NCI-H1694 (cell line): ENCODE measurements at places on chromosomes 4 and X.

- no peak for DNase-seq
Observed at GRCh38 chr4:156247470-156247869, 293.8 kb upstream of the CTSO start.

- DNase-seq: no peak
Observed at GRCh38 chrX:140504371-140505324, at the start of gene SOX3. Gene SOX3, minus strand, starts transcription at chrX:140505069. Its CDS starts 9 bp downstream, at chrX:140505060.

DNA sequence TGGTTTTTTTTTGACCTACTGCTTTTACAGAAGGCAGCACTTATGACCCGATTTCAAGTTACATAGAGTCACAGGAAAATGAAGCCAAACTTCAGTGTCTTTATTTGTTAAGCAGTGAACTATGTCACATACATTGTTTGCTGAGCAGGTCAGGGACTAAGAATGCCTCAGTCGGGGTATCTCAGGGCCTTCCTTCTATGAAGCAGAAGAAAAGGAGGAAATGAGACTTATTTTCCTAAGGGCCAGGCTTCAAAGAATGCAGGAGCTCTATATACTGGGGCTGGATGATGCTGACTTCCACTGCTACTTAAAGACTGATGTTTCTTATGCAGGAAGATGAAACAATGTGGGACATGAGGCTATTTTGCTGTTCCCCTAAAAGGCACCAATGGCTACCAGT lies 558.4 kb upstream of the IGFBP7 start:
- no peak for DNase-seq

GRCh38 chrX:31708116-31708515 lies 636.3 kb upstream of the FTHL17 start:
- DNase-seq: no peak

GRCh38 chr4:142353149-142353738 lies 492.9 kb downstream of the INPP4B start:
- peak; percentile 11 for DNase-seq

DNA sequence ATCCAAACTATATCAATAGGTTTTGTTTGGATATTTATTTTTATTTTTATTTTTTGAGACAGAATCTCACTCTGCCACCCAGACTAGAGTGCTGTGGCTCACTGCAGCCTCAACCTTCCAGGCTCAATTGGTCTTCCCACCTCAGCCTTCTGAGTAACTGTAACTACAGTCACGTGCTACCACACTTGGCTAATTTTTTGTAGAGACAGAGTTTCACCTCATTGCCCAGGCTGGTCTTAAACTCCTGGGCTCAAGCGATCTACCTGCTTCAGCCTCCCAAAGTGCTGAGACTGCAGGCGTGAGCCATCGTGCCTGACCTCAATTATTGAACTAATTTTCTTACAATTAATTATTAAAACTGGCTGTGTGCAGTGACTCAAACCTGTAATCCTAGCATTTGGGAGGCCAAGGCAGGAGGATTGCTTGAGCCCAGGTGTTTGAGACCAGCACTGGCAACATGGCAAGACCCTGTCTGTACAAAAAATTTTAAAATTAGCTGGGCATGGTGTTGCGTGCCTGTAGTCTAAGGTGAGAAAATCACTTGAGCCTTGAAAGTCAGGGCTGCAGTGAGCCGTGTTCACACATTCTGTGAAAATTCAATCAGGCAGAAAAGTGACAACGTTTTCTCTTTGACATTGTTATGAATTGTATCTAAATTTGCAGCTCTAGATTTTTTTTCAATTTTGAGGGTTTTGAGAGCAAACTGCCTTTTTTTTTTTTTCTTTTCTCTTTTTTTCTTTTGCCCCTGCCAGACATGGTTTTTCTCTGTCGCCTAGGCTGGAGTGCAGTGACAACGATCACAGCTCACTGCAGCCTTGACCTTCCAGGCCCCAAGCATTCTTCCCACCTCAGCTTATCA lies 66.0 kb downstream of the UBE2K start:
- DNase-seq: no peak

DNA sequence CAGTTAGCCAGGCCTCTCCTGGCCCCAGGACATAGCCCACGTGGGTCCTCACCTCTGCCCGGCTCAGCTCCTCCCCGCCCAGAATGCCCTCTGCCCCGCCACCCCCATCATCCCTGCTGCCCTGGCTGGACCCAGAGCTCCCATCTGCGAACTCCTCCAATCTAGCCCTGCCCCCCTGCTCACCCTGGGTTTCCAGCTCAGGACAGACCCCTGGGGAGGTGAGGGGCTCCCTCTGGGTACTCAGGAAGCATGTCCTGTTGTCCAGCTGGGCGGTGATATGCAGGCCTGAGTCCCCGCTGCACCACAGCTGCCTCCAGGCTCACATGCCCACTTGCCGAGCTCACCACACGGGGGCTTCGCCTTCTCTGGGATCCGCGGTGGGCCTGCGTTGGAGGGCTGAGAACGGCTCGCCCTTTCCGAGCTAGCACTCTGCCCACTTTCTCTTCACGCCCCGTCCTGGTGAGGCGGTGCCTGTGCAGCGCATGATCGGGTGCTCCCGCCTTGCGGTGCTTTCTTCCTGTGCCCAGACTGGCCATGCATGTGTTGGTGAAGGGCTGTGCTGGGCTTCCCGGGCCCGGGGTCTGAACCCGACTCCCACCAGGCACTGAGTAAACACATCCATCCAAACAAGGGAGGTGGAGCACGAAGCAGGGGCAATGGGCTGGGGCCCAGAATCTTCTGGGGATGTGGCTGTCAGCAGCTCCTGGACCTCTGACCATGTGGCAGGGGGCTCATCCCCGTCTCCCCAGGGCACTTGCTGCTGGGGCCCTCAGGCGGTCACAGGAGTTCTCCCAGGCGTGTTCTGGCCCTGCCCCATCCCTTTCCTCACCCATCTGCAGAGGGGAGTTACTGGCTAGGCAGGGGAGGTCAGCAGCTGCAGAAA lies 74.3 kb downstream of the RGS12 start:
- no peak for DNase-seq

- DNase-seq: no peak
Observed at GRCh38 chrX:108359806-108360602, 78.2 kb downstream of the COL4A6 start.

- peak; percentile 30 for DNase-seq
Observed at GRCh38 chrX:149631234-149632165, at the start of gene TMEM185A. Gene TMEM185A, minus strand, starts transcription at chrX:149631792. Its CDS starts 212 bp downstream, at chrX:149631580.

DNA sequence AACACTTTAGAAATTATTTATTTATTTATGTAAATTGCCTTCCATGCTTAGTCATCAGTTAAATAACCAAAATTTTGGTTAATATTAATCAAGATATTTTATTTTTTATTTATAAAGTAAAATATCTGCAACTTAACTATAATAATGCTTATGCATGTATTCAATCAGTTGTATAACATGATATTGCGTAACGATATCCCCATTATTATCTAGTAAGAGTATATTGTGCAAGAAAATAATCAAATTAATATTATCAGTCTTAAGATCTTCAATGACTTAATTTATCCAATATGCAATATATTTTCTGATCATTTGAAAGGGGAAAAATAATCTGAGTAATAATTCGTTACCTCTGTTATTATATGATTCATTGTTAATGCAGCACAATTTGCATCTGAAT lies 596.7 kb downstream of the GABRG1 start:
- no peak for DNase-seq

DNA sequence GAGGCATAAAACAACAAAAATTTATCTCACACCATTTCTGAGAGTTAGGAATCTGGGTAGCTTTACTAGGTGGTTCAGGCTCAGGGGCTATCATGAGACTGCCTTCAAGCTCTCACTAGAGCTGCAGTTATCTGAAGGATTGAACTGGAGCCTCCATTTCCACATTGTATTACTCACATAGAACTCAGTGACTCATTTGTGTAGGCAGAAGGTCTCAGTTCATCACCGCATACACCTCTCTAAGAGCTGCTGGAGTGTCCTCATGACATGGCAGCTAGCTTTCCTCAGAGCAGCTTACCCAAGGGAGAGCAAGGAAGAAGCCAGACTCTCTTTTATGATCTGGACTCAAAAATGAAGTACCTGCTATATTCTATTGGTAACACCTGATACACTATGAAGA lies 389.2 kb downstream of the IQCM start:
- DNase-seq: no peak

- peak; percentile 19 for DNase-seq
Observed at GRCh38 chr4:70651864-70652506, 14.3 kb downstream of the JCHAIN start.

DNA sequence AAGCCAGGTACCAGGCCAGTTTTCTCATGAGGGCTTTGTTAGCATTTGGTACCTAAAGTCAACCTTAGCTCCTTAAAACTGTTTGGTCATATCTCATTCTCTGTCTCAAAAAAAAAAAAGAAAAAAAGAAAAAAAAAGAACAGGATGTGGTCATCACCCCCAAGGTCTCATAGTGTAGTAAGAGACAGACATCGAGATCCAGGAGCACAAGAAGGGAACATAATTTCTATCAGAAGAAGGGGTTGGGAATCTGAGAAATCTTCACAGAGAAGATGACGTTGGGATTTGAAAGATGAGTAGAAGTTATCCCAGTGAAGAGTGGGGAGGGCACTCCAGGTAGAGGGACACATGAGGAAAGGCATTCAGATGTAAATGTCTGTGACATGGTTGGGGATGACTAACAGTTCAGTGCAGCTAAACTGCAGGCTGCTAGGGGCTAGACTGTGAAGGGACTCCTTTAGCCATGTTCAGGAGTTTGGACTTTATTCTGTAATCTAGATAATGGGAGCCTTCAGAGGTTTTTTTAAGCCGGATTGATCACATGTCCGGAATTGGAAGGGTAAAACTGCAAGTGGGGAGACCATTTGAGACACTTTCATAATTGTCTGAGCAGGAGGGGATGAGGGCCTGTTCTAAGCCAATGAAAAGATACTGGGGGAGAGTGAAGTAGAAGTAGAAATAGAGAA lies 26.9 kb upstream of the GJB1 start:
- DNase-seq: no peak

- DNase-seq: no peak
Observed at GRCh38 chrX:13703589-13703988, 14.7 kb downstream of the RAB9A start.

DNA sequence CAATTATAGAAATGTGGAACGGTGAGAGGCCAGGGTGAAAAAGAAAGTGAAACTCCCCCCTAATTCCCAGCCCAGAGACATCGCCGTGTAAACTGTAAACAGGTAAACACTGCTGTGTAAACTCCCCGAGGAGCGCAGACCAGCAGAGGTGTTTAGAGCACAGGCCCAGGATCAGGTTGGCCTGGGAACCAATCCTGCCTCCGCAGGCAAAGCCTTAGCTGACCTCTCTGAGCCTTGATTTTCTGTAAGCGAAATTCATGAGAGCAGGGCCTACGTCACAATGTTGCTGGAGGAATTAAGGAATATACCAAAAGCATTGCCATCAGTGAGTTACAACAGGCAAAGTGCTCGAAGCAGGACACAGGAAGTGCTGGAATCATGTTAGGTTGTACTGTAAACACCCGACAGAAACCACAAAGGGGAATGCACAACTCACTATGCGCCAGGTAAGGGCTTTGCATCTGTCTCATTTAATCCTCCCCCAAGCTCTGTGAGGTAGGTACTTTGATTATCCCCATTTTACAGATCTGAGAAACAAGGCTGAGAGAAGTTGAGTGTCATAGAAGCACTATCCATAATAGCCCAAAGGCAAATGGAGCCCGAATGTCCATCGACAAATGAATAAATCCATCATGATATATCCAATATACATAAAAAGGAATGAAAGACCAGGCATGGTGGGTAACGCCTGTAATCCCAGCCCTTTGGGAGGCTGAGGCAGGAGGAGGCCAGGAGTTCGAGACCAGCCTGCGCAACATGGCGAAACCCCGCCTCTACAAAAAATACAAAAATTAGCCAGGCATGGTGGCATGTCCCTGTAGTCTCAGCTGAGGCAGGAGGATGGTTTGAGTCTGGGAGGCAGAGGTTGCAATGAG lies 30.7 kb upstream of the KIAA0232 start:
- no peak for DNase-seq

GRCh38 chrX:115018944-115019343 lies 1.5 kb upstream of the IL13RA2 start:
- DNase-seq: no peak

- no peak for DNase-seq
Observed at GRCh38 chr4:137641544-137641943, 109.2 kb upstream of the PCDH18 start.

DNA sequence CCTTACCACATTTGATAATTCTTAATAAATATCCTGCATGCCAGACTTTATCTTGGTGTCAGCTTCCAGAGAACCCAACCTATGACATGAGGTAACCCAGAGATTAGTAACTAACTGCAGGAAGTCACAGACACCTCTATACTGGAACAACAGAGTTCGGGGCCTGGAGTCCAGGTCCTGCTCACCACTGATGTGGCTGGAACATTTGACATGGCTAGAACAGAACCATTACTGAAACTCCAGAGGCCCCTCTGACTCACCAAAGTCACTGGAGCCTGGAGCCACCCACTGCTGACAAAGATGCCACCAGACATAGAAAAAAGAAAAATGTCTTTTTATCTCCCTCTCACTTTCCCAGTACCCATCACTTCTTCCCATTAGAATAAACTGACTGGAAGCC lies 403.7 kb downstream of the MID1IP1 start:
- DNase-seq: no peak

DNA sequence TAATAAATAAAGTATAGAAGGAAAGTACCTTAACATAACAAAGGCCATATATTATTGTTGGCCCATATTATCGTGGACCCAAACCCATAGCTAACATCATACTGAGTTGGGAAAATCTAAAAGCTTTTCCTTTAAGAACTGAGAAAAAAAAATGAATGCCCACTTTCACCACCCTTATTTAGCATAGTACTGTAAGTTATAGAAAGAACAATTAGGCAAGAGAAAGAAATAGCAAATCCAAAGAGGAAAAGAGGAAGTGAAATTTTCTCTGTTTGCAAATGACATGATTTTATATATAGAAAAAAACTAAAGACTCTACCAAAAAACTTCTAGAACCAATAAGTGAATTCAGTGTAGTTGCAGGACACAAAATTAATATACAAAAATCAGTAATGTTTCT lies 1854.6 kb downstream of the PCDH7 start:
- DNase-seq: no peak

GRCh38 chr4:76722838-76723237 lies 175.1 kb downstream of the SOWAHB start:
- no peak for DNase-seq

DNA sequence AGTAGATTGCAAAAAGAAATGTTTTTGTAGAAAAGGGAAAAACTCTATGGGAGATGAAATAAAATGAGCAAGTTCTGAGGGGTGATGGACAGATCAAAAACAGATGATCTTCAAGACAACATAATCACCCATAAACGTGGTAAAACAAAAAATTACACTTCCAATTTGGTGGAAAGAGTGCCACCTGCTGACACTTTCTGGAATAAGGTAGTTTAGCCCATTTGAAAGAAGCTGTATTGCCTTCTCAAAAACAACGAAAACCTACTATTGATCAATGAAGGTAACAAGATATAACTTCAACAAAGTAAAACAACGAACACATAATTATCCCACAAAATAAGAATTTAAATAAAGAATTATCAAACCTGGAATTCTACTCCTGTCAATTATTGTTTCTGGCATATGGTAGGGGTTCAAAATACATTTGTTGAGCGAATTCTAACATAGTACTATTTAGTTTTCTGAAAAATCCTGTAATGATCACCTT lies 2.5 kb downstream of the COQ2 start:
- DNase-seq: peak; percentile 62
